Fibroblast of lung (primary cell): ENCODE measurements at places on chromosomes 7 and 10. TPM values are rescaled to one million over a fixed set of nuclear protein-coding genes. Genes with fewer than 3 reads are reported as not detected.

DNA sequence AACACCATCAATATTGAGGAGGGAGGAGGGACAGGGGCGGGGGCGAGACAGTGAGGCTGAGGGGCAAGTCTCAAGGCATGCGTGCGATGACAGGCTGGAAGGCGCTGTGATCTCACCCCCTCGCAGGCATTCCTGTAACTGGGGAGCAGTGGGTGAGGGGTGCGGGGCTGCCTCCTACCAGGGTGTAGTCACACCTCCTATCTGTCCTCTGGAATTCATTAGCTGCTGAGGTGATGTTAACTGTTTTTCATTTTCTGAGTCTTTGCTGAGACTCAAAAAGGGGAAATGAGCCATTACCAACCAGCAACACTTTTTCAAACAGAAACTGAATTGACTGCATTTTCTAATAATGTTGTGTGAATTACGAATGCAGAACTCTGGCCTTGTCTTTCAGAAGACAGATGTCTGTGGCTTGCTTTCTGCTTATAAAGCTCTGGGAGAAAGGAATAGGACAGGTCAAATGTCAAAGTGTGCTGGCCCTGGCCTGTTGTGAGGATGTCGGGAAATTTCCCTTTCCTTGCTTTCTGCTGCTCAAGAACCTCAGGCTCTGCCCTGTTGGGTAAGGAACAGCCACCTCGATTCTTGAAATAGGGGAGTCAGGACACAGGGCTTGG, 23.7 kb upstream of the CDH23 start:
- H3K27ac ChIP-seq, result no peak overlapping the region
- no peaks in the 10 kb centered on the region for H3K4me1 ChIP-seq
- no peak overlapping the region for H3K4me3 ChIP-seq
- H3K36me3 ChIP-seq, result no peaks in the 10 kb centered on the region
- DNase-seq, result no peak
- peaks cover 20% of the 10 kb centered on the region for H3K27me3 ChIP-seq

GRCh38 chr10:52897162-52897561, 124.6 kb upstream of the MBL2 start:
- no peak overlapping the region for H3K4me3 ChIP-seq
- H3K27me3 ChIP-seq, result no peaks in the 10 kb centered on the region
- no peaks in the 10 kb centered on the region for H3K36me3 ChIP-seq
- no peaks in the 10 kb centered on the region for H3K4me1 ChIP-seq
- no peak overlapping the region for H3K27ac ChIP-seq

The CYP2C19 gene
- not detected in 2 replicates for polyA plus RNA-seq

DNA sequence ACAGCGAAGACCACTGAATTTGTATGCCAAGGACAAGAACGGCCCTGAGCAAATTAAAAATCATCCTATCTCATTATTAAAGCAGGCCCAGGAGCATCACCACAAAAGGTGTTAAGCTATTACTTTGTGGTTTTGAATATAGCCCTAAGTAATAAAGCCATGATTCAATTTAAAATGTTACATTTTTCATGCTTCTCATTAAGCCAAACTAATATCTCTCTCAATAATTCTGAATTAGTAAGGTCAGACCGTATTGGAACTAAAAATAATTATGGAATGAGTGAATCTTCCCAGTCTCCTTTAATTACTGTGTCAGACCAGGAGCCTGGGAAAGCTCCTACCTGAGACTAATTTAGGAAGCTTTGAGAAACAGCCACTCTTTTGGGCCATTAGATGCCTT, 162.4 kb downstream of the SORCS1 start:
- no peak for DNase-seq
- no peaks in the 10 kb centered on the region for H3K27me3 ChIP-seq
- H3K36me3 ChIP-seq, result no peaks in the 10 kb centered on the region
- no peaks in the 10 kb centered on the region for H3K4me1 ChIP-seq

DNA sequence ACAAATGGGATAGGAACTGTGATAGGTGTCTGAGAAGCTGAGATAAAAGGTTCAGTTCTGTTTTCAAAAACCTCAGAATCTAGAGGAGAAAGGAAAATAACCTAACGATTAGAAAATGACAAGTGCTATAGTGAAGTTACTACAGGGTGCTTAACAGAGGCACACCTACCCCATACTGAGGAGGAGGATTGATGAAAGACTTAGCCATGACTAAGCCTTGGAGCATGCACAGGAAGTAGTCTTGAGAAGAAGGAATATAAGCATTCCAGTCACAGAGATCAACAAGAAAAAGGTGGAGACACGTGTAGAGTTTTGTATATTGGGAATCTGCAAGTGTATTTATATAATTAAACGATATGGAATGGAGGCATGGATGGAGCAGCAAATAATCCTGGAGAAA, 1225.5 kb upstream of the CELF2 start:
- H3K36me3 ChIP-seq, result no peaks in the 10 kb centered on the region
- H3K4me1 ChIP-seq, result no peaks in the 10 kb centered on the region
- H3K4me3 ChIP-seq, result no peak overlapping the region
- DNase-seq, result no peak

- no peaks in the 10 kb centered on the region for H3K4me1 ChIP-seq
- no peak overlapping the region for H3K4me3 ChIP-seq
- no peaks in the 10 kb centered on the region for H3K36me3 ChIP-seq
These were observed 474.0 kb upstream of the NRP1 start for GRCh38 chr10:33808475-33808874.

DNA sequence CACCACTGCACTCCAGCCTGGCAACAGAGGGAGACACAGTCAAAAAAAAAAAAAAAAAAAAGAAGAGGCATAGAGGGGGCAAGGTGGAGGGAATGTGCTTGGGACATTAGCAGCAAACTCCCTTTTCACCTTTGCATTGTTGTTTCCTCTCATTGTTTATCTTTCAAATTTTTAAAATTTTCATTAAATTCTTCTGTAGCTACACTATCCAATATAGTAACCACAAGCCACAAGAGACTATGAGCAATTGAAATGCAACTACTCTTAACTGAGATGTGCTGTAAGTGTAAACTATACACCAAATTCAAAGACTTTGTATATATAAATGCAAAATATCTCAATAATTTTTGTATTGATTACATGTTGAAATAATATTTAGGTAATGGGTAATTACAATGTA, 43.4 kb downstream of the EBLN1 start:
- no peak overlapping the region for H3K27ac ChIP-seq
- H3K4me1 ChIP-seq, result no peaks in the 10 kb centered on the region
- DNase-seq, result peak; percentile 6
- H3K27me3 ChIP-seq, result no peaks in the 10 kb centered on the region
- no peak overlapping the region for H3K4me3 ChIP-seq

GRCh38 chr7:73774923-73775322, 4.9 kb upstream of the CLDN3 start:
- no peak overlapping the region for H3K4me3 ChIP-seq
- no peak overlapping the region for H3K27ac ChIP-seq
- H3K27me3 ChIP-seq, result peaks cover 4% of the 10 kb centered on the region
- no peaks in the 10 kb centered on the region for H3K4me1 ChIP-seq
- no peaks in the 10 kb centered on the region for H3K36me3 ChIP-seq

GRCh38 chr7:122269241-122269640, 35.3 kb downstream of the FEZF1 start:
- no peaks in the 10 kb centered on the region for H3K4me1 ChIP-seq
- H3K4me3 ChIP-seq, result no peak overlapping the region
- DNase-seq, result peak; percentile 9
- H3K36me3 ChIP-seq, result no peaks in the 10 kb centered on the region
- H3K27ac ChIP-seq, result no peak overlapping the region

GRCh38 chr10:124493214-124493882, 31.7 kb downstream of the LHPP start:
- H3K27ac ChIP-seq, result no peak overlapping the region
- no peaks in the 10 kb centered on the region for H3K27me3 ChIP-seq
- no peaks in the 10 kb centered on the region for H3K4me1 ChIP-seq
- no peak for DNase-seq
- H3K36me3 ChIP-seq, result no peaks in the 10 kb centered on the region
